ENCODE measurements at places on chromosomes 12 and 14.
A peak's percentile ranks its signal among the peaks of the same experiment; 100 is the strongest.

GRCh38 chr14:93375673-93376156 is 28.7 kb downstream of the COX8C start:
- DNase-seq = peak; percentile 92

GRCh38 chr12:16220120-16220519 is 57.4 kb downstream of the SLC15A5 start:
- no peak for DNase-seq

DNA sequence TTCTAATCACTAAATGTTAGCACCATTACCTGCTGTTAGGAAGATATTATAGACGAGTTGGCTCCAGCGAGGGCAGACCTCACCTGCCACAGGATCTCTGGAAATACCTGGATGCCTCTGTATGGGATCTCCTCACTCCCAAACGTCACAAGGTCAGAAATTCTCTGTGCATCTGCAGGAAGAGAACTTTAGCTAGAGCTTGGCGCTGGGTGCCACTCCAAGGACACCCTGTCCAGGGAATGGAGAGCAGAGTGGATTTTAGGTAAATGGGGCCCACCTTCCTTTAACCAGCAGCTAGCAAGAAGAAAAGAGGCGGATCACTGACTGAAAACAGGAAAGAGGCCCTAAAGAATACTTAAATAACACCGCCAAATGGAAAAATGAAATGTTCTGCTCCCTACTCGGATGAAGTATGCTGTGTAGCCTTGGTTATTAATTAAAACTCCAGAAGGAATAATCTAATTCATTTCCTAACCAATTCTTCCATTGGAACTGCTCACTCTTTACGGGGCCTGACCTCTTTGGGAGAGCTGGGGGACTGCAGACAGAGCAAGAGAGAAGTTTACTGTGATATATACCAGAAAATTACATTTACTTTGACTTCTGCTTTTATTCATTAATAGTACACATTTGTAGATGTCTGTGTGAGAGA is 4.2 kb upstream of the FOXG1 start:
- no peak for DNase-seq

- DNase-seq = no peak
Observed at GRCh38 chr14:100549834-100550625, 37.2 kb downstream of the BEGAIN start.

DNA sequence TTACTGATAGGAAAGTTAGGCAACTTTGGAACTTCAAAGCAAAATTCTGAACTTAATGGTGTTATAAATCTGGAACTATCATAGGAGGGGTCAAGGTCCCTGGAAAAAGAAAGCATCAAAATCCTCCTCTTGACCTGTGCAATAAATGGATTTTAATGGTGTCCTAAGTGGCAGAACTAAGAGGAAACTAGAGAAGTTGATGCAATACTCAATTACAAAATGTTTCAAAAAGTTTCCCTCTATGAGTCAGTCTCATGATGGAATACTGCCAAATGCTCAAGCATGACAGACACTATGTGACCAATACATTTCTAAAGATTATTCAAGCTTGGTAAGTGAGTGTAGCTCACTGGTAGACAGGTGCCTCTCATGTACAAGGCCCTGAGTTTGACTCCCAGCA is 47.7 kb upstream of the ERGIC2 start:
- DNase-seq = peak; percentile 19

DNA sequence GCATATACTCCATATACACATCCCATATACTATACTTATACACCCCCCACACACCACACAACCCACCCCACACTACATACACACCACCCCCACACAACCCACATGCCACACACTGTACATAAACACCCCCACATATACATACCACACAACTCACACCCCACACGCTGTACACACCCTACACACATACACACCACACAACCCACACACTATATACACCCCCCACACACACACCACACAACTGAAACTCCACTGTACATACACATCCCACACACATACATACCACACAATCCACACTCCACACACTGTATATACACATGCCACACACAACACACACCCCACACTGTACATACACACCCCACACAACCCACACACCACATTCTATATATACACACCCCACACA is 81.0 kb downstream of the NOC4L start:
- DNase-seq = no peak

DNA sequence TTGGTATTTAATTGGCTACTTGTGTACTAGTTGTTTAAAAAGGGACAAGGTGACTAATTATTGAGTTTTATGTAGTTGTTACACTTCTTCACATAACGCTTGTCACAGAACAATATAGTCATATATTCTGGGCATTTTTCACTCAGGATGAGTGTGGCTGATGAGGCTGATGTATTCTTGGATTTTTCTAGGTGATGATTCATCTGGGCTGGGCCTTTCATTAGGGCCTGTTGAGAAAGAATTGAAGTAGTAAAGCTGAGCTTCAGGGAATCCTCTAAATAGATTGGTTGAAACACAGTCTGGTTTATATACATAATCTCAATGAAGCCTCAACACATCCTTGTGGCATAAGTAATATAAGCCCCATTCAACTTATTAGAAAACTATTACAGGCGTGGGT is 445.7 kb downstream of the DAD1 start:
- DNase-seq = no peak

- peak; percentile 56 for DNase-seq
Observed at GRCh38 chr12:49716553-49716952, 9.3 kb upstream of the FMNL3 start.

DNA sequence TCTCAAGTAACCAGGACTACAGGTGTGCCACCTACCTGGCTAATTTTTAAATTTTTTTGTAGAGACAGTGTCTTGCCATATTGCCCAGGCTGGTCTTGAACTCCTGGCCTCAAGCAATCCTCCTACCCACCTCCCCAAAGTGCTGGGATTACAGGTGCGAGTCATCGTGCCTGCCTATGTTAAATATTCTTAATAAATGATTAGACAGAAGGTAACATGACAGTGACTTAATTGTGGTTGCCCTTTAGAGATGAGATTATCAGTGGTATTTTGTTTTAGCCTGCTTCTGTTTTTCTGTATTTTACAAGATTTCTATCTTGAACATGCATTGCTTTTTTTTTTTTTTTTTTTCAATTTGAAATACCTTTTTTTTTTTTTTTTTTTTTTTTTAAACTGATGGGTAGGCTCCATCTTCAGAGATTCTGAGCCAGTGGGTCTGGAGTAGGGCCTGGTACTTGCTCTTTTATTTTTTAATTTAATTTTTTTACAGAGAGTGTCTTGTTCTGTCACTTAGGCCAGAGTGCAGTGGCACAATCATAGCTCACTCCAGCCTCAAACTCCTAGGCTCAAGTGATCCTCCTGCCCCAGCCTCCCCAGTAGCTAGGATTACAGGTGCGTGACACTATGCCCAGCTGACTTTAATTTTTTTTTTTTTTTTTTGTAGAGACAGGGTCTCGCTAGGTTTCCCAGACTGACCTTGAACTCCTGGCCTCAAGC is 88.4 kb downstream of the BORCS5 start:
- DNase-seq = no peak

GRCh38 chr12:103546959-103547358 is 40.1 kb upstream of the STAB2 start:
- DNase-seq = no peak

GRCh38 chr12:104930388-104931326 is 27.4 kb downstream of the SLC41A2 start:
- DNase-seq = peak; percentile 87

- DNase-seq = no peak
Observed at GRCh38 chr12:55993230-55993853, 3.7 kb upstream of the SUOX start.

DNA sequence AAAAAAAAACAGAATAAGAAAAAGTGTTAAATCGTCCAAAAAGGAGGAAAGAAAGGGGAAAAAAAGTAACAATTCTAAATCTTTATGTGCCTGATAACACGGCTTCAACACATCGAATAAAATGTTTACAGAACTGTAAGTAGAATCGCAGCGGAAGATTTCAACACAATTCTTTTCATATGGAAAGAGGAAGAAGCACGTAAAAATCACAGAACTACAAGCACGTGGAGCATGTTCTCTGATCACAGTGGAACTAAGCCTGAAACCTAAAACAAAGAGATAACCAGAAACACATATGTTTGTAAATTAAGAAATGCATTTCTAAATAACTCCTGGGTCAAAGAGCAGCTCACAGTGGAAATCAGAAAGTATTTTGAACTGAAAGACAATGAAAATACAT is 8.7 kb downstream of the CLEC7A start:
- DNase-seq = no peak

DNA sequence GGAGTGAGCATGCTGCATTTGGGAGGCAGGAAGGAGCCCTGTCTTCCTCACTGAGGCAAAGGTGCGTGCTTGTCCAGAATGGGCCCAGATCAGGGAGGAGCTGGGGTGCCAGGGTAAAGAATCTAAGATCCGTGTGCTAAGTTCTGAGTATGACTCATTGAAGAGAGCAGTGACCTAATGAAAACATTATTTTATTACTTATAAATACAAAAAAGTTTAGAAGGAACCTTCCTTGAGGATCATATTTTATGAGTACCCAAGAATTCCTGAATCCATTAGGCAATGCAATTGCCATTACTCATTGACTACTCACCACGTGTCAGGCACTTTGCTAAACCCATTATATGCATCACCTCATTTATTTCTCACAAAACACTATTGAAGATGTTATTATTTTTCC is 264.7 kb downstream of the EGLN3 start:
- DNase-seq = no peak

DNA sequence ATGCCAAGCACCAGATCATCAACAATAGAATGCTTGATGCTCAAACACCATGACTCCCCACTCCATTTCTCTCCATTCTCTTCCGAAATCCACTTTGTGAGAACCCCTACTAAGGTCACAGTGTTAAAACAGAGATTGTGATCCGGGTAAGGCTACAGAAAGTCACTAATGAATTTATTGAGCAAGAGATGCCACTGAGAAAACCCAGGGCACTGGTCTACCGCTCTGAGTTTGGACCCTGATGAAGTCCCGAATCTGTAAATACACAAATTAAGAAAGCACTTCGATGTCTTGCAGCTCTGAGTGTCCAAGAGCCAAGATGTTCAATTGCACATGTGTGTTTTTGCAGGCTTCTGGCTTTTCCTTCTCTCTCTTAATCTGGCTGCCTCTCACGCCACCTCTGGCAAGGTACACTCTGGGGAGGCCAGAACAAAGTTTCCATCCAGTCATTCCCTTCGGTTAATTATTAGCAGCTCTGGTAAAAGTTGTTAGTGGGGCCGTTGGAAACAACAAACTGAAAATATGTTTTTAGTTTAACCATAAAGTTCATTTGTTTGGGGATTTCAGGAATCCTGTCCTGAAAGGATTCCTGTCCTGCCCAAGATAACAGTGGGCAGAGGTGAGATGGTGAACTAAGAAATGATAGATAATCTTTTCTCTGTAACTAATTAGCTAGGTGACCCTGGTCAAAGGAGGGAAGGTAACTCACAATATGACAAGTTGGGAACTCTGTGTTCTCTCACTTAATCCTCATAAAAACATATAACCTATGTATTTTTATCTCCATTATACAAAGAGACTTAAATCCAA is 75.4 kb downstream of the BTG1 start:
- no peak for DNase-seq

- DNase-seq = no peak
Observed at GRCh38 chr14:73293782-73294781, 56.8 kb downstream of the PAPLN start.

DNA sequence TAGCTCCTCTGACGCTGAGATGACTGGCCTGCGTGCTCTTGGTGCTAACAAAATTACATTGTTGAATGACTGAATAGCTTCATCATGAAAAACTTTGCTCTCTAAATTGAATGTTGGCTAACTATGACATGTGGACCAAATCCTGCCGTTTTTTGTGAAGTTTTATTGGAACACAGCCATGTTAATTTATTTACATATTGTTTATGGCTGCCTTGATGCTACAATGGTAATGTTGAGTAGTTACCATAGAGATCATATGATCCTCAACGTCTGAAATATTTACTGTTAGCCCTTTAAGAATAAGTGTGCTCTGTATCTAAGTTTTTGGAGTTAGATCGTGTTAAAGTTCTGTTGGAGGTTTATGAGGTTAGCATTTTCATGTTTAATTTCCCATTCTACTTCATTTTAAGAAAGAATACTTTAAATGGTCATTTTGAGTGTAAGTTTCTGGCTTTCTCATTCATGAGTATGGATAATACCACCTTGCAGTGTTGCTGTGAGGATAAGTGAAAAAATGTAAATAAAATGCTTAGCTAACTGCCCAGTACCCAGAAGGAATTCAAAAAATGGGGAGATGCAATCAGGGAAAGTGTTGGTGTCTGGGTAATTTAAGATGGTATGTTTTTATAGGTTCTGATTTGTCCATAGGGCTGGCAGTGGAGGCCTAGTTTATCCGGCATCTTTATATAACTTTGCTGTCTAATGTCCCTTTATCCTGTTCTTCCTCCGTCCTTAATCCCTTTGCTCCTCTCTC is 35.3 kb downstream of the NUBPL start:
- no peak for DNase-seq

- no peak for DNase-seq
Observed at GRCh38 chr12:18431771-18432170, 170.5 kb downstream of the PIK3C2G start.

DNA sequence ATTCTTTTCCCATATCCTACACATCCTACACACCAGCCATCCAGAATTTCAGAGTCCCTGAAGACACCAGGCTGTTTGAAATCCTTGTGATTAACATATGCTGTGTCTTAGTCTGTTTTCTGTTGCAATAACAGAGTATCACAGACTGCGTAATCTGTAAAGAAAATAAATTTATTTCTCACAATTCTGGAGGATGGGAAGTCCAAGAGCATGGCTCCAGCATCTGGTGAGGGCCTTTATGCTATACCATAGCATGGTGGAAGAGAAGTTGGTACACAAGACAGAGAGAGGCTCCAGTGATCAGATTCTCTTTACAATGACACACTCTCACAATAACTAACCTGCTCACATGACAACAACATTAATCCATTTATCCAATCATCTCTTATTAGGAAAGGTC is 4.1 kb downstream of the ART4 start:
- no peak for DNase-seq

- no peak for DNase-seq
Observed at GRCh38 chr14:103737432-103738045, 21.9 kb downstream of the ZFYVE21 start.

DNA sequence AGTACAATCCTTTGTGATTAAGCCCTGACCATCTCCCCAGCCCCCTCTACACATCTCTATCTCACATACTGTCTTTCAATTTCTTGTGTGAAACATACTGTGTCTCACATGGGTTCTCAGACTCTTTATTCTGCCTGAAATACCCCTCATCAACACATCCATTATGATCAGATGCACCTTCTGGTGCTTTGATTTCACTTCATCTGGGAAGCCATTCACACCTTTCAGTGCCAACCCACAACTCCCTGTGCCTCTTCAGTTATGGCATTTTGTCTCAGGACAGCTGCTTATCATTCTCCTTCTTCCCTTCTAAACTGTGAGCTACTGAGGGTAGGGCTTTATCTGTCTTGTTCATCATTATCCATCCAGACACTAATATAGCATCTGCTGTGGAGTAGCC is 58.8 kb downstream of the CKB start:
- DNase-seq = no peak
